Stomach (tissue), 19 donors: ENCODE measurements at places on chromosomes 3 and 15. TPM values are rescaled to one million over a fixed set of nuclear protein-coding genes. Genes with fewer than 3 reads are reported as not detected.

DNA sequence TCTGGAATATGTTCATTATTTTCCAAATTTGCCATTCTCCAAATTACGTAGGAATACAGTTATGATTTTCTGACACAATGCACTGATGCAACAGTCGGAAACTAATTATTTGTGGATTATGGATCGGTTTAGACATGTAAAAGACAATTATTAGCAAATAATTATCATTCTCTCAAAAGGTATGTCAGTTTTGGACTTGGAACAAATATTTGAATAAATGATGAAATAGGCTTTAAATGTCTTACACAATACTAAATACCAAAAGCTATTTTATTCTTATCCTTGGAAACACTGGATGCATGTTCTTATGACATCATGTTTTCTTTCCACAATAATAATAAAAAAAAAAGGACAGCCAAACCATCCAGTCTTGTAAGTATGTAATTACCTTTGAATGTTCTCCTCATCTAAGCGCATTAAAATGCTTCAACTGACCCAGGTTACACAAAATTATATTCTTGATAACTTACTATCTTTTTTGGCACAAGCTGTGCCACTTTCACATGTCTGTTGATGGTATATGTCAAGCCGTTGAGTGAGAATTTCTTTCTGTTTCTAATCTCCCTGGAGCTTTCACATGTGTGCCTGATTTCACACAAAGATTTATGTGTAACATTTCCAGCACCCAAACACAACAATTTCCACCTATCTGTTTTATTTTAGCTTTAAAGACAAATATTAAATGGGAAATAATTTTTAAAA lies 238.5 kb upstream of the ZNF385D start:
- no peak for DNase-seq

DNA sequence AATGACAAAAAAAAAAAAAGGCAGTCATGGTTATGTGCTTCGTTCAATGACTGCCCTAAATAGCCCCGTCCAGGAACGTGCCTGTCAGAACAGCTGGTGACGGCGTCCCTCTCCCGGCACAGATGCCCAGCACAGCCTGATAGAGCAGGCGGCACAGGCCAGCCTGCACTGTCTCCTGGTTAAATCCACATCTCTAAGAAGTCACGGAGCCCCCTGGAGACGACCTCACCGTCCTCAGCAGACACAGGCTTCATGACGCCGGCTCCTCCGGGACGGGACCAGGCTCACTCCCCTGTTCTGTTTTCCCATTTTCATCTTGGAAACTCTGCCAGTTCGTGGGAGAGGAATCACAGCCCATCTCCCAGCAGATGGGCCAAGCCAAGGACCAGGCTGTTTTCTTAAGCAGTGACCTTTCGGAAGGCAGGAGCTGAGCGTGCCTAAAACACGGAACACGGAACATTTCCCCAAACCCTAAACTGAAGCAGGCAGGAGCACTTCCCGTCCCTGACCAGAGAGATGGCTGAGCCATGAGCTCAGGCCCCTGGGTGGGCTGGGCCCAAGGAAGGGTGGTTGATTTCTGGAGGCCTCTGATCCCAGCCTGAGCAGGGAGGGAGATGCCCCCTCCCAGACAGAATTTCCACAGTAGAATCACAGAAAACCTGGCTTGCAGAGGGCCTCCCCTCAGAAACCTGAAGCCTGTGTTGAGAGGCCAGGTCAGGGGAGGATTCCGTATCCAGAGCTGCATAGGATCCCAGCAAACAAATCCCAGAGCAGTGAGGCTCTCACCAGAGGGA lies 35.9 kb downstream of the ADCY5 start:
- no peak overlapping the region for H3K4me3 ChIP-seq
- peak overlapping the region; percentile 9 for H3K27ac ChIP-seq
- DNase-seq, result no peak
- H3K36me3 ChIP-seq, result no peaks in the 10 kb centered on the region
- H3K27me3 ChIP-seq, result no peaks in the 10 kb centered on the region

The OR5K2 gene
- not detected for total RNA-seq

DNA sequence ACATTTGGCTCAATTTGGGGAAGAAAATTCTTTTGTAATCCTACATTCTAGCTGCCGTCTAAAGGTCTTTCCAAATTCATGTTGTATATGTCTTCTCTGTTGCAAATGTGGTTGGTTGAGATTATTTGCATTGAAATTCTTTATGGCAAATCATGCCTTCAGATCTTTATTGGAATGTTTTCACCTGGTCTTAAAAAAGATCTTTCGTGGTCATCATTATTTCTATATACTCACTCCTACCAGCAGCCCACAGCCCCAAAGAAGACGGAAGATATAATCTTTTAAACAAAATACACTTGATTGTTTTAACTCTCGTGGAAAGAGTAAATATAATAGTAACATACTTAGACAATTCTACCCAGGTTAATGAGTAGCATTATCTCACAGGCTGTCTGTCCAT lies 41.5 kb upstream of the PPARG start:
- H3K27ac ChIP-seq, result no peak overlapping the region
- no peaks in the 10 kb centered on the region for H3K36me3 ChIP-seq
- DNase-seq, result no peak
- H3K4me3 ChIP-seq, result no peak overlapping the region
- H3K4me1 ChIP-seq, result no peaks in the 10 kb centered on the region
- H3K27me3 ChIP-seq, result no peaks in the 10 kb centered on the region

- H3K4me3 ChIP-seq, result no peak overlapping the region
- no peaks in the 10 kb centered on the region for H3K4me1 ChIP-seq
- peak; percentile 47 for DNase-seq
Observed at GRCh38 chr15:67479781-67480505, 41.0 kb upstream of the C15orf61 start.

DNA sequence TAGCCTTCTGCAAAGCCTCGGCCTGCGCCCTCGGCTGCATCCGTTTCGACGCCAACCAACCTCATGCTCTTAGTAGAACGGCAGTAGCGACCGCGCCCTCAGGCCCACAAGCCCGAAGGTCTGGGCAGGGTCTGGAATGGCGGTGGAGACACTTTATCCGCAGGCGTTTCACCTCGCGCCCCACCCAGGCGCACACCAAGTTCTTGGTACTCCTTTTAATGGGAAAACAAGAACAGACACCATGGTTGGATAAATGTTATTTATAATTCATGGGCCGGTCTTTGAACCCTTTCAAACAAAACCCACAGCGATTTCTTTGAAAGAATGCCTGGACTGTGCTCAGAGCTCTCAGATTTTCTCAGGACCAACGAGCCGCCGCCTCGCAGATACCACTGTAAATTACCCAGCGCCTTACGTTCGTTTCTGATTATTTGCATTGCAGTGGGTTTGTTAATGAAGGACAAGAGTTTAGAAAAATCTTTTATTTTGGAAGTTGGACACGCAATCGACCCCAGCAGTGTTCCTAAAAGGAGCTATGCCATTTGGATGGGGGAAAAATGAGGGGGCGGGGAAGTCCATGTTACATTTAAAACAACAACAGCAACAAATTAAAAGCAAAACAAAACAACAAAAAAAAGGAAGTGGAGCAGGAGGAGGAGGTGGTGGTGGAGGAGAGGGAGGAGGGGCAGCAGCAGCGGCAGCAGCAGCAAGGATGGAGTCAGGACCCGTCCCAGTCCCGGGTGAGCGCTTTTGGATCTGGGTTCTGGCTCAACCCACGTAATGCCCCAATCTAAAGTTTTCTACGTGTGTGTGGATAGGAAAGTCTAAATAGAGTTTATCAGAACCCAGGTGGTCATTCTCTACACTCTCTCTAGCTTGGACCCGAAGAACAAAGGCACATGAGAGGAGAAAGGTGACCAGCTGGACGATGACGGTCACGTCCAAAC lies 993 bp upstream of the ISL2 start:
- peaks cover 79% of the 10 kb centered on the region for H3K27me3 ChIP-seq
- H3K4me1 ChIP-seq, result peaks cover 39% of the 10 kb centered on the region
- DNase-seq, result no peak
- H3K36me3 ChIP-seq, result no peaks in the 10 kb centered on the region
- H3K27ac ChIP-seq, result peak overlapping the region; percentile 80
- H3K4me3 ChIP-seq, result peak overlapping the region; percentile 47

DNA sequence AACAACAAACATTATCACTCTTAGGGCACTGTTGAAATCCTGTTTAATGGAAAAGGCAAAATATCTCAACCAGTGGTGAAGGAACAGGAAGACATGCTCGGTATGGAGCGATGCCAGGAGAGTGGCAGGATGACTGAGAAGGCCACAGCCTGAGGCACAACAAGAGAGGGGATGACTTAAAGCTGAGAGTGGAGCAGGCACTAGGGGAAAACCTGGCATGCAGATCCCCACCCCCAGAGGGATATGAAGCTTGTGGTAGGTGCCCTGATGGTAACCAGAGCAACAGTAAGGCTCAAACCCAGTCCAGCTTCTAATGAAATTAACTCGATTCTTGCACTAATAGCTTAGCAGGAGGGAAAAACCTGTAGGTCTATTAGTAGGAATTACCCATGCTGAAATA lies 40.4 kb downstream of the LYSMD4 start:
- H3K36me3 ChIP-seq, result peaks cover 70% of the 10 kb centered on the region
- H3K4me3 ChIP-seq, result no peak overlapping the region
- H3K27ac ChIP-seq, result no peak overlapping the region
- no peaks in the 10 kb centered on the region for H3K27me3 ChIP-seq
- no peaks in the 10 kb centered on the region for H3K4me1 ChIP-seq

DNA sequence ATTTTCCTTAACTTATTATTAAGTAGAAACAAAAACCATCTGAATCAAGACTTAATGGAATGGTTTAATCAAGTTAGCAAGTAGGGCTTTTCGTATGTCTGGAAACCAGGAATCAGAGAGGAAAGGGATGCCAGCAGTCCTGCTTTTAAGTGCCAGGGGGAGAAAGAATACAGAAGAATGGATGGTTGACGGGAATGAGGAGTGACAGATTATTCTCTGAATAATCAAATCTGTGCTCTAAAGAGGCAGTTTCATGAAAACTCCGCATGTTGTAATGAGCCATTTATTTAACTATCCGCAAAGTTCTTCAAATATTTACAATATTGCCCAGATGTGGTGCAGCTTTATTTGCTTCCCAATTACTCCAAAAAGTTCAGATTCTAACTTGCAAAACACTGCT lies 103.0 kb downstream of the CTNNB1 start:
- H3K27me3 ChIP-seq, result no peaks in the 10 kb centered on the region
- DNase-seq, result no peak
- H3K27ac ChIP-seq, result no peak overlapping the region
- H3K4me3 ChIP-seq, result no peak overlapping the region
- peaks cover 8% of the 10 kb centered on the region for H3K4me1 ChIP-seq

DNA sequence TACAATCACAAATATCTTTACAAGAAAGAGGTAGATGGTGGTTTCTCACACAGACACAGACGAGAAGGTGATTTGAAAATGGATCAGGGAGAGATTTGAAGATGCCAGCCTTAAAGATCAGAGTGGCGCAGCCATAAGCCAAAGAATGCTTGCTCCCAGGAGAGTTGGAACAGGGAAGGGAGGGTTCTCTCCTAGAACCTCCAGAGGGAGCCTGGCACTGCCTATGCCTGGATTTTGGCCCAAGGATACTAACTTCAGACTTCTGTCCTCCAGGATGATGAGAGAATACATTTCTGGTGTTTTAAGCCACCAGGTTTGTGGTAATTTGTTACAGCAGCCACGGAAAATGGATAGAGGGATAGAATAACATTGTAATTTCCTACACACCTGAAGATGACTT lies 279.1 kb downstream of the FAM43A start:
- H3K4me3 ChIP-seq, result no peak overlapping the region
- H3K36me3 ChIP-seq, result no peaks in the 10 kb centered on the region
- no peaks in the 10 kb centered on the region for H3K4me1 ChIP-seq
- H3K27ac ChIP-seq, result no peak overlapping the region

DNA sequence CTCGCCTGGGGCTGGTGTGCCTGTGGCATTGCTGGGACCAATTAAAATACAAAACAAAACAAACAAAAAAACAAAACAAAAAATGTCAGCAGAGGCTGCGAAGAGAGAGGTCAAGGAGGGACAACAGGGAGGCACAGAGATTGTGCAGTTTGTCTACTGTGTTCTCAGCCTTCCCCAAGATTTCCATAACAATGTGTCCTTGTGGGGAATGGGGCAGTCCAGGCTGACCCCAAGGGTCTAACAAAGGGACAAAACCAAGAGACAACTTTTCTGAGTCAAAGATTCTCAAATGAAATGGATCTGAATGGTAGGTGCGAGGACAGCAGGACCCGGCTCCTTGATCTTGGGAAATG lies 46.4 kb upstream of the TRPM1 start:
- no peaks in the 10 kb centered on the region for H3K27me3 ChIP-seq
- H3K36me3 ChIP-seq, result no peaks in the 10 kb centered on the region
- no peaks in the 10 kb centered on the region for H3K4me1 ChIP-seq
- no peak for DNase-seq
- H3K27ac ChIP-seq, result no peak overlapping the region

GRCh38 chr3:129120254-129121004 lies 1.2 kb downstream of the RAB43 start:
- DNase-seq, result peak; percentile 88
- H3K4me1 ChIP-seq, result peaks cover 66% of the 10 kb centered on the region
- H3K4me3 ChIP-seq, result peak overlapping the region; percentile 85
- H3K27ac ChIP-seq, result peak overlapping the region; percentile 97
- H3K27me3 ChIP-seq, result no peaks in the 10 kb centered on the region
- peaks cover 4% of the 10 kb centered on the region for H3K36me3 ChIP-seq

The DNAH1 gene
- total RNA-seq, result 57.6 TPM

DNA sequence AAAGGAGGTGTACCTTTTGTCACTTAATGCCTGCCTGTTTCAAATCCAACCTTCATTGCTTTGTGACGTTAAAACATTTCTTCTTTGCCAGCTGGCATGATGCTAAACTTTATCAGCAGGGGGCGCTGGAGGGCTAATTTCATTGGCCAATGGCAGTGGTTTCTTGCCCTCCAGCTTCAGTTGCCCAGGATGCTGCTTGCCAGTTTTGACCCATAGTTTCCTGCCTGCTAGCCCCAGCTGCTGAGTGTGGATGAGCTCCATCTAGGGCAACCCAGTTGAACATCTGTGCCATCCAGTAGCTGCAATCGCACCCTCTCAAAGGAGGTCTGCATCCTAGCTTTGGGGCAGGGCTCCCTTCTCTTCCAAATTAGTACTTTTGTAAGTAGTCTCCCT lies 22.1 kb downstream of the ACKR2 start:
- H3K36me3 ChIP-seq, result no peaks in the 10 kb centered on the region
- peaks cover 11% of the 10 kb centered on the region for H3K4me1 ChIP-seq
- no peak overlapping the region for H3K4me3 ChIP-seq
- no peaks in the 10 kb centered on the region for H3K27me3 ChIP-seq

The SCAMP5 gene
- total RNA-seq, result 8.8 TPM

GRCh38 chr3:159645874-159646273 lies 342.8 kb upstream of the IL12A start:
- no peak overlapping the region for H3K27ac ChIP-seq
- no peak for DNase-seq
- no peaks in the 10 kb centered on the region for H3K36me3 ChIP-seq
- H3K4me1 ChIP-seq, result no peaks in the 10 kb centered on the region

The TAGLN3 gene
- not detected for total RNA-seq

GRCh38 chr3:55439657-55440056 lies 47.4 kb downstream of the WNT5A start:
- no peak overlapping the region for H3K4me3 ChIP-seq
- H3K4me1 ChIP-seq, result no peaks in the 10 kb centered on the region
- no peak for DNase-seq
- H3K36me3 ChIP-seq, result no peaks in the 10 kb centered on the region
- no peaks in the 10 kb centered on the region for H3K27me3 ChIP-seq

GRCh38 chr3:143525408-143525807 lies 322.9 kb downstream of the SLC9A9 start:
- H3K4me3 ChIP-seq, result no peak overlapping the region
- DNase-seq, result no peak
- peak overlapping the region; percentile 14 for H3K27ac ChIP-seq
- no peaks in the 10 kb centered on the region for H3K27me3 ChIP-seq

The GP5 gene
- total RNA-seq, result not detected

- H3K27me3 ChIP-seq, result no peaks in the 10 kb centered on the region
- DNase-seq, result no peak
- H3K36me3 ChIP-seq, result peaks cover 20% of the 10 kb centered on the region
- H3K27ac ChIP-seq, result peak overlapping the region; percentile 72
- peaks cover 49% of the 10 kb centered on the region for H3K4me1 ChIP-seq
Observed at GRCh38 chr15:90597577-90597976, 67.9 kb downstream of the CRTC3 start.
